ENCODE measurements at places on chromosomes 5 and 9. TPM values are rescaled to one million over a fixed set of nuclear protein-coding genes. Genes with fewer than 3 reads are reported as not detected.

GRCh38 chr5:58366461-58366860 is 93.4 kb downstream of the PLK2 start:
- no peak for DNase-seq

DNA sequence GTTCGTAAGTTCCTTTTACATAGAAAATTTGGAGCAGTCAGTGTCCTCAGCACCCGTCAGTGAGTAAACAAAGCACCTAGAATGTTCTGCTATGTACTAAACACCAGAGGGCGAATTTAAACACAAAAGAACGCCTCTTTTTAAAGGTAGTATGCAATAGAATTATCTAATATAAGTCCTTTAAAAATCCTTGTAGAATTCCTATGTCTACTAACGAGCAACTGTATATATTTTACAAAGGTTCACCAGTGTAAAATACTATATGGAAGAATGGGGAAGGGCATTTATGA is 499 bp upstream of the TMEM232 start:
- DNase-seq = no peak

- no peak for DNase-seq
These were observed 15.0 kb downstream of the ZSWIM6 start for GRCh38 chr5:61347080-61347479.

- DNase-seq = no peak
These were observed 153.6 kb downstream of the NR3C1 start for GRCh38 chr5:143249851-143250250.

DNA sequence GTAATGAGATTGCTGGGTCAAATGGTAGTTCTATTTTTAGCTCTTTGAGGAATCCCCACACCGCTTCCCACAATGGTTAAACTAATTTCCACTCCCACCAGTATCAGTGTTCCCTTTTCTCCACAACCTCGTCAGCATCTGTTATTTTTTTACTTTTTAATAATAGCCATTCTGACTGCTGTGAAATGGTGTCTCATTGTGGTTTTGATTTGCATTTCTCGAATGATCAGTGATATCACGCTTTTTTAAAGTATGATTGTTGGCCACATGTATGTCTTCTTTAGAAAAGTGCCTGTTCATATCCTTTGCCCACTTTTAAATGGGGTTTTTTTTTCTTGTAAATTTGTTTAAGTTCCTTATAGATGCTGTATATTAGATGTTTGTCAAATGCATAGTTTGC is 73.5 kb downstream of the MTAP start:
- no peak for DNase-seq

- no peak for DNase-seq
These were observed 49.0 kb upstream of the SUSD3 start for GRCh38 chr9:93009337-93010015.

GRCh38 chr5:176738637-176739250 is 71.6 kb upstream of the UNC5A start:
- no peak for DNase-seq

GRCh38 chr5:171650597-171650996 is 135.0 kb upstream of the SMIM23 start:
- no peak for DNase-seq

GRCh38 chr5:108409786-108410185 is 27.9 kb upstream of the FBXL17 start:
- no peak for DNase-seq

GRCh38 chr9:106885451-106885850 is 22.5 kb downstream of the ZNF462 start:
- no peak for DNase-seq

GRCh38 chr9:138069731-138070456 is 192.3 kb downstream of the CACNA1B start:
- no peak for DNase-seq

GRCh38 chr9:136083558-136084062 is 11.5 kb downstream of the NACC2 start:
- no peak for DNase-seq

DNA sequence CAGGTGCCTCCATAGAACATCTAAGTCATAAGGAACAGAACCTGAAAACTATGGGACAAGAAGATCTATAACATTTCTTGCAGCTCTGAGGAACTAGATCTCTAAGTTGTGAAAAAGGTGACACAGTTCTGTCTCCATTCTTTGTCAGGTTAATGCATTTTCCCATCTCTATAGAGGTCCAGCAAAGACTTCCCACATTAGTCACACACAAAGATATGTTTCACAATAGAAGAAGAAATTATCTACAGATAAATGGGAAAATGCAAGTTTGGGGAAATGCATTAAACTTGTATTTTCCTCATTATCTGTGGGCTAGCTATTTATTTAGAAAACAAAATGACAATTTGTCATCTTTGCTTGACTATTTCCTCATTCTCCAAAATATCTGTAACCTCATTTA is 458.6 kb upstream of the PAPPA start:
- no peak for DNase-seq

DNA sequence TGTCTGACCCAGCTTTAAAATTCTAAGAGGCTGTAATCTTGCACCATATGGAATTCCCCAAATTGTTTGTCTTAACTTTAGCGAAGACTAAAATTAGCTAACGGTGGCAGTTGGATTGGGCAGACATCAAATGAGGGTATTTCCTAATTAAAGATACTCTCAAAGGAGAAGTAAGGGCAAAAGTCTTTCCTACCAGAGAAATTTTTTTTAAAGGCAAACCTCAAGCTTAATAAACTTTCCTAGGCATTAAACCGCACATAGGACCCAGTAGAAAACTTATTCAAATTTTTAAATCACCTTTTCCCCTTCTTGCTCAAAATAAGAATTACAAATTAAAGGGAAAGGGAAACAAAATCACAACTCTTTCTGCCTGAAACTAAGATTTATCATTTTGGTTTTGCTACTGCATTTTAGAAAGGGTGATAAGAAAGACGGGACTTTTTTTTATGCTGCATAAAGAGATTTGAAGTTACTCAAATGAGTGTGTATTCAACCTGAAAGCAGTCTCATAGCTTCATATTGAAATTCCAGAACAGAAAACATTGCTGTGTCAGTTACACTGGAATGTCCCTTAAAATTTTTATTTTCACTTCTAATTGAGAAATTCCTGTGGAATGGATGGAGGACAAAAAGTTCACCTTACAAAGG is 189.1 kb upstream of the PTGER4 start:
- no peak for DNase-seq

- DNase-seq = no peak
These were observed 90.2 kb upstream of the SH3PXD2B start for GRCh38 chr5:172544371-172545095.

DNA sequence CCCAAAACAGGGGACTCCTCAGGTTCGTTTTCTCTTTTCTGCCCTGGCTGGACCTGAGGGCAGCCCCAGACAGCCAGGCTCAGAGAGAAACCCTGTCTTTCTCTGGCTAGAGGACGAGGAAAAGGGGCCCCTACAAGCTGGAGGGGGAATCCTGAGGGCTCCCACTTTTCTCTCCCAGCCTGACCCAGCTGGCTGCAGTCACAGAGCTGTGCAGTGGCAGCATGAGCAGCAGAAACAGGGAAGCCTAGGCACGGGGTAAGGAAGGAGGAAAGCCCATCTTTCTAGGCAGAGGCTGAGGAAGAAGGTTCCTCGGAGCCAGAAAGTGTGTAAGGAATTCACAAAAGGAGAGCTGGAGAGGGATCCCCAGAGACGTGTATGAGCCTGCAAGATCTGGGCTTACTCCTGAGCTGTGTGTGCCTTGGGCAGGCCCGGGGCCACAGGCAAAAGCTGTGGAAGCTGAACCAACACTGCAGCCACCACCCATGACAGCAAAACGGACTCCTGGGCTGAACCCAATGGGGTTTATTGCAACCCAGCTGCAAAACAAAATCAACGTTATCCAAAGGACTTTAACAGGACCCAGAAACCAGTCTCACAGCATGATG is 16.2 kb downstream of the CAMSAP1 start:
- DNase-seq = no peak

DNA sequence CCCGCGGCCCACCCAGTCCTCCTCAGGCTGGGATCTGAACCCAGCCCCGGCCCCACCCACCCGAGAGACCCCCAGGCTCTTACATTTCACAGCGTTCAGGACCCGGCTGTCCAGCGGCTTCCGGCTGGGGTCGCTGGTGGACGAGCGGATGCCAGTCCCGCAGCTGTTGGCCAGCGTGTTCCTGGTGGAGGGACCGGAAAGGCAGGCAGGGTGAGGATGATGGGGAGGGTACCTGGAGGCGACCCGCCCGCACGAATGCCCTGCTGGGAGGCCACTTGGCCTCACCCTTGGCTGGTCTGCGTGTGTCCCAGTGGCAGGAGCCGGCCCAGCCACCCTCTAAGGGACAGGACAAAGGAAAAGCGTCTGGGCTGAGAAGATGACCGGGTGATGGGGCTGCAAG is 51.9 kb upstream of the UBAC1 start:
- DNase-seq = no peak

DNA sequence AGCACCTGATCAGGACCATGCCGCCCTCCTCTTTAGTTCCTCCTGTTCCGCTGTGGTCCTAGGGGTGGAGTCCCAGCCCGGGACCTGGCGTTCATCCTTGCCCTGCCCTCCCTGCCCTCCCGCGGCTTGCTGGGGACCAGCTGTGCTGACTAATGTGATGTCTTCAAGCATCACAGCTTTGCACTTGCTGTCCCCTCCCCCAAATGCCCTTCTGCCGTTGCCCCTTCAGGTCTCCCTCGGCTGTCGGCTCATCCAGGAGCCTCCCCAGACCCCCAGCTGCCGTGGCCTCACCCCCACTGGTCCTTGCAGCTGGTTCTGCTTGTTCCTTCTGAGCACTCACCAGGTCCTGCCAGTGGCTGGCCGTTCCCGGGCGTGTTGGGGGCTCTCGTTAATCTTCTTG is 19.9 kb downstream of the RXRA start:
- DNase-seq = no peak

DNA sequence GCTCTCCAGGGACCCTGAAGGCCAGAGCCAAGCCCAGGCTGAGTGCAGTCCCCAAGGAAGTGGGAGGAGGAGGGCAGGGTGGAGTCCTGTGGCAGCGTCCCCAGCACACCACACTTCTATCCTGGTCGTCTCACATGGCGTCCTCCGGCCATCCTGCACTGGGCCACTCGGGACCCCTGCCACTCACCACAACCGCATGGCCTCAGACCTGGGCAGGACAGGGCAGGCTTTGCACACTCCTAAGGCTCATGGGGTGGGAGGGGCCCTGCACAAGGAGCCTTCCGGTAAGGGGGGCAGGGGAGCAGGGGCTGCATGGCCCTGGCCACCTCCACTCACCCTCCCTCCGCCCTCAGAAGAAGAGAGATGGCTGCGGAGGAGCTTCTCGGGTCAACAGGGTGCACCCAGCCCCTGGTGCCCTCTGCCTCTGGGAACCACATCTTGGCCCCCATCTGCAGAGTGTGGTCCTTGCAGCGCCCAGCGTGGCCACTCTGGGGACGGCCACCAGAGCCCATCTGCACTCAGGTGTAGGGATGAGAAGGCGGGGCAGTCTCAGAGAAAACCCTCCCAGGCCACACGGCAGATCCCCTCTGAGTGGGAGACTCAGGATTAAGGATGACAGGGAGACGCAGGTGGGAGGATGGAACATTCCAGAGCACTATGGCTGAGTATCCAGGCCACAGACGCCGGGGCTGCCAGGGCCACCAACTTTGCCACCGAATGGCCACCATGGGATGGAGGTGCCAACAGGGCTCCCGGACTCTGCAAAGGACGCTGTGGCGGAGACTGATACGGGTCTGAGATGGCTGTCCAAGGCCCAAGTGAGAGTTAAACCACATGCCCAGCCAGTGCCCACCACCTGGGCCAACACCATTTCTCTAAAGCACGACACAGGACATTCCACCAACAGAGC is 7.6 kb downstream of the TPPP start:
- DNase-seq = no peak

DNA sequence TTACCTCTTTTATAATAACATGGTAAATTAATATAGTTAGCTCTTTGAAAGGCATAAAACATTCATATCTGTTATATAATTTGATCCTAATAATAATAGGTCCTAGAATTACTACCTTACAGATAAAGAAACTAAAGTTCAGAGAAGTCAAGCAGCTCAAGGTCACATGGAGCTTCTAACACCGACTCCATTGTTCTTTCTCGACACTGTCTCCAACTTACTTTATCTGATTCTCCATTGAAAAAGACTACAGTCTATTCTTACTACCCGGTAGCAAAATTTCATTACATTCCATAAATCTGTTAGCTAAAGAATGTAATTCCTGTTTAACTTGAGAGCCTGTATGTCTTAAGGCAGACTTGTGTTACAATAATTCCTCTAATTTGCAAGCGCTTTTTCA is 96.3 kb upstream of the TMEM161B start:
- DNase-seq = no peak

DNA sequence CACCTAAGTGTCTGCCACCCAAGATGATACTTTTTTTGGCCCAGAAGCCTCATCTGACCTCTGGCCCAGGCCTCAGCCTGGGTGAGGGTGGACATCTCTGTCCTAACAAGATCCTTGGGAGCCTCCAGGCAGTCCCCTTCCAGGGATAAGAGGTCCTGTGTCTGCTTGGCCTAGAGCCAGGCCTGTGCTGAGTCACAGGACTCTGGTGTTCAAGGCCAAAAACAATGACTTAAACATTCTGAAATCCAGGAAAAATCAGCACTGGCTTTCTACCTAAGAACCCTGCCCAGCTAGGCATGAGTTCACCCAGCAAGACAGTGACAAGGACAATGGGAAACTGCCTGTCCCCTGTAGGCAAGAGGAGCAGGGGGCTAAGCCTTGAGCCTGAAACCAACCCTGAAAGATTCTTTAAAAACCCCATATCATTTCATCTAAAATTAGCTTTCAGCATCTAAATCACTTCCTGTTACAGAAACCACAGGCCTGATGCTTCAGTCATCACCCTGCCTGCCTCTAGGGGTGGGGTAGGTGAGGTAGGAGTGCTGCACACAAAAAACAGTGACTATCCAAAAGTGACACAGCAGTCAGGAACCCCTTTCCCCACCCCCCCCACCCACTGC is 29.9 kb downstream of the CSF2 start:
- DNase-seq = peak; percentile 95

GRCh38 chr9:114069476-114070187 is 8.5 kb downstream of the AMBP start:
- no peak for DNase-seq

- no peak for DNase-seq
These were observed 44.3 kb upstream of the TESK1 start for GRCh38 chr9:35560625-35561337.

- DNase-seq = peak; percentile 54
These were observed 188.6 kb downstream of the FSTL4 start for GRCh38 chr5:133423618-133424282.

GRCh38 chr5:71817891-71818290 is 98.8 kb downstream of the CARTPT start:
- no peak for DNase-seq

CATSPER3 gene
- total RNA-seq = 0.71 TPM

C5orf46 gene
- not detected for total RNA-seq

ECSCR gene
- 377 TPM for total RNA-seq

ARHGEF28 gene
- 108 TPM for total RNA-seq

SYK gene
- not detected for total RNA-seq

MARCOL gene
- not detected for total RNA-seq

MSH3 gene
- 10.5 TPM for total RNA-seq

SH3TC2 gene
- total RNA-seq = 4.3 TPM

SHISAL2B gene
- total RNA-seq = not detected

PDCD1LG2 gene
- 9.5 TPM for total RNA-seq

MACIR gene
- 9.6 TPM for total RNA-seq

ACOT12 gene
- total RNA-seq = not detected

Data from endothelial cell of umbilical vein (primary cell).